ENCODE measurements at places on chromosomes 7 and 10.

- no peak for DNase-seq
Observed at GRCh38 chr10:95176101-95176500, 17.9 kb upstream of the ACSM6 start.

DNA sequence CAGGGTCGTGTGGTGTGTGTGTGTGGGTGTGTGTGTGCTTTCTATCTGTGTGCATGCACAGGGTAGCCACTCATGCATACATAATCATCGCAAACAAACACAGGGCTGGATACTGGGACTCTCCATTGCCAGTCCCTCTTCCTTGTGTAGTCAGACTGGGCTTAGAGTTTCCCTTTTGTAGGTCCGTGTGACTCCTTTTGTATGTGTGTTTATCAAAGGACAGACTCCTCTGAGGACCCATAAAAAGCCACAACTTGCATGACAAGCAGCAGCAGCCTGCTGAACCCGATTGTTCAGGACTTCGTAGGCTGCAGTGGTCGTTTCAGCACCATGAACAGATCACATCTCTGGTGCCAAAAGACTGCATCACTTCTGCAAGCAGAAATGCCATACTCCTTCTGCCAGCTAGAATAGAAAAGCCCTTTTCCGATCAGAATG, 895 bp downstream of the VSTM2A start:
- no peak for DNase-seq

- no peak for DNase-seq
Observed at GRCh38 chr7:40697653-40698052, 562.8 kb downstream of the SUGCT start.

- DNase-seq = no peak
Observed at GRCh38 chr7:68994841-68995240, 603.4 kb upstream of the AUTS2 start.

DNA sequence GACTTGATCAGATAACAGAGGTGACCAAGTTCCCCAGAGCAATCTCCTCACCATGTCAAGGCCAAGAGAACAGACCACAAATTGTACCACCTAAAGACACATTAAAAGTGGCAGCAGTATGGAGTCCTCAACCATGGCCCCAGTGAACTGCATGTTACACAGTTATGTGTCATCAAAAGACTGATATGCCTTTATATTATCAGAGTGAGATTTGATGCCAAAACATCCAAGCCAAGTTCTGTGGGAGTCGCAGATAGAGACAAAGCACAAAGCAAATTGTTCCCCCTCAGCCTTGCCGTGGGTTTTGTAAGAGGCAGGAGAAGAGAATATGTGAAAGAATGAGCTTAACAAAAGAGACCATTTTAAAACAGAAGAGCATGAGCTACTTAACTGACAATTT, 39.2 kb upstream of the TES start:
- DNase-seq = no peak

- no peak for DNase-seq
Observed at GRCh38 chr10:70498970-70499835, 20.6 kb downstream of the PALD1 start.
